Activated CD4-positive, alpha-beta T cell treated with anti-CD3 and anti-CD28 coated beads for 24 hours (primary cell): ENCODE measurements at places on chromosomes 3 and 15.
A peak's percentile ranks its signal among the peaks of the same experiment; 100 is the strongest.

GRCh38 chr3:184417619-184418327, 37.9 kb downstream of the CHRD start:
- peak; percentile 54 for DNase-seq

DNA sequence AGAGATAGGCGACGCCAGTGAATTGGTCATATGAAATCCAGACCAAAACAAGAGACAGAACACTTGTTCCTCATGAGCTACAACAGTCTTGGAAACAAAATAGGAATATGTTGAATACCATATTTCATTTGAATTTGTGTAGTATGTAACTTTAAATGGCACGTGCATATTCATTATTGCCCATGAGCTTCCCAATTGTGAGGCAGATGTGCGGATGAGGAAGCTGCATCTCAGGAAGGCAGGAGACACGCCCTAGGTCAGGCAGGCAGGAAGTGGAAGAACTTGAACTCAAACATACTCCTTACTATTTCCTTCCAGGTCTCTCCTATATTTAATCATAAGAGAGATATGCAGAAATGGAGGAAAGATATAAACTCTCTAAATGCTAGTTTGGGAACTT, 106.8 kb upstream of the SLC2A2 start:
- DNase-seq = no peak

- DNase-seq = no peak
Observed at GRCh38 chr3:45417930-45418847, 29.8 kb downstream of the LARS2 start.

GRCh38 chr15:93506646-93507045, 417.6 kb upstream of the RGMA start:
- no peak for DNase-seq

GRCh38 chr3:39178553-39178952, 13.8 kb downstream of the XIRP1 start:
- no peak for DNase-seq

DNA sequence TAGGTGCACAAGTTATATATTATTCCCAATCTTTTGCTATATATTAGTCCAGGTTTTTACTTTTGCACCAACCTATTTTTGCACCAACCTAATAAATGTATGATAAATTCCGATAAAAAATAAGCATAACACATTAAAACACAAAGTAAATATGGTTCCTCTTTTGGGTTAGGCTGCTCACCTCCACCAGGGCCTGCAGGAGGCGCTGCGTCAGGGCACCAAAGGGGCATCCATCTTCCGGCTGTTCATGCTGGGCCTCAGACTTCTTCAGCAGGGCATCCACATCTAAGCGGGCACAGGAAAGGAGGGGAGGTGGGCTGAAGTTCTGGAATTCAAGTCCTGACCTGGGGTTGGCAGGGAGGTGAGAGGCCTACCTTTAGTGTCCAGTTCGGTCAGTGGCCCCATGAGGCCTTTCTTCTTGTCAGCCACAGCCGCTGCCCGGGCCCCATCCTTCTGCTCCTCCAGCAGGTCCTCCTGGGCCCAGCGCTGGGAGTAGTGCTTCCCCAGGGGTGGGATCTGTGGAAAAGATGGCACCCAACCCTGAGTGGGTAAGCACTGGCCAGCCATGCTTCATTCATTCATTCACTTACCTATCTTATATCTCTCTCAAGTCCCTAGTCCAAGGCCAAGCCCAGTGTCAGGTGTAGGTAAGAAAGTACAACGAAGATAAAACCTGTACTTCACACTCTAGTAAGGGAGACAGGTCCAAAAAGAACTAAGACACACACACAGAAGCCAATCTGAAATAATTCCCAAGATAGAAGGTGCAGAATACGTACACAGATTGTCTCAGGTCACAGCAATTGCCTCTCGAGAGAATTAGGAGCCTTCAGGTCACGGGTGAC, 5.2 kb downstream of the TADA3 start:
- no peak for DNase-seq

GRCh38 chr3:149243540-149243939, 21.9 kb upstream of the CP start:
- no peak for DNase-seq

DNA sequence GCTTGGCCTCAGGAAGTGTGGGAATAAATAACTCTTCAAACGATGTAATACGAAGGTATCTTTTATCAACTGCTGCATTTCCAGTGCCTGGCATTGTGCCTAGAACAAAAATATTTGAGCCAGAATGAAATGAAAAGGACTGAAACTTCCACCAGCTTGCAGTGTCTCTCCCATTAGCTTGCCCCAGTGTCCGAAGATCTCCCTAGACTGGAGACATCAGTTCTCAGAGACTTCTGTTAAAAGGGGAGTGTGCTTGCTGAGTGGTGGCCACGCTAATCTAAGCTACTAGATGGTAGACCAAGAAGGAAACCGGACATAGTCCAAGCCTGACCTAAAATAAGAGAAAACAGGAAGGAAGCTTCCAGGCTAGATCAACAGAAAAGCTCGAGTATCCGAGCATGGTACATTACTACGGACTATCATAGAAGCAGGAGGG, 28.6 kb downstream of the KCNAB1 start:
- no peak for DNase-seq

GRCh38 chr15:39828374-39828931, 45.8 kb upstream of the FSIP1 start:
- no peak for DNase-seq

DNA sequence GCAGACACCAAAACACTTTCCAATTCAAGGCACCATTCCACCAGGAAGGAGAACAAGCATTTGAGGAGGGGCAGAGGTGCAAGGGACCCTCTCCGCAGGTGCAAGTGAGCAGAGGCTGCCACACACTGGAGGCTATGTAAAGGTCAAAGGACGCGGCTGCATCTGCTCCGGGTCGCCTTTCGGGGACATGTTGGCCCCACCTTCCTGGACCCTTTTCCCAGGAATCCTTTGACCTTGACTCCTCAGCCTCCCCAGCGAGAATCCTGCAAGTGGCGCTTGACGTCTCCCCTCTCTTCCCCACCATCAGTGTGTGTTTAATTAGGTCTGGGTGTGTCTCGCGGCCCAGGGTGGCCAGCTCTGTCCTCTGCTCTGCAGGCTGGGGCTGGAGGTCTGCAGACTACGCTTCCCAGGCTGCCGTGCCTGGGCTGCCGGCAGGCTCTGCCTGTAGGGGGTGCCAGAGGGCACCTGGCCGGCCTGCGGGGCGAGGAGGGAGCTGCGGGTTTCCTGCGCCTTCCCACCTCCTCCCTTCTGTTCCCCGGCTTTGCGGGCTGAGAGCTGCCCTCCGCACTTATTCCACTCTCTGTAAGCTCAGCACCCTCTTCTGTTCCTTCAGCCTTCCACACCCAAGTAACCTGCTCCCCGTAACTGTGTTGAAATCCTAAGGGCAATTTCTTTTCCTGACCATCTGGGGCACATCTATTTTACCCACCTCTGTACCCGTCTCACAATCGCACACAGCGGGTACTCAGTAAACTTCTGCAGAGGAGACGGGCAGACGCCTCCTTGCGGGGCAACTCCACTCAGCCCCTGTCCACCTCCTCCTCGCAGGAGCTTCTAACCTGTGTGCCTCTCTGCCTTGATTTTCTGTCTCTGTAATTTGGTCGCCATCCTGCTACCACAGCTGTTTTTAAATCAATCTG, 129.8 kb downstream of the NSMCE3 start:
- peak; percentile 46 for DNase-seq

- no peak for DNase-seq
Observed at GRCh38 chr3:141804778-141805639, 41.8 kb downstream of the GRK7 start.

DNA sequence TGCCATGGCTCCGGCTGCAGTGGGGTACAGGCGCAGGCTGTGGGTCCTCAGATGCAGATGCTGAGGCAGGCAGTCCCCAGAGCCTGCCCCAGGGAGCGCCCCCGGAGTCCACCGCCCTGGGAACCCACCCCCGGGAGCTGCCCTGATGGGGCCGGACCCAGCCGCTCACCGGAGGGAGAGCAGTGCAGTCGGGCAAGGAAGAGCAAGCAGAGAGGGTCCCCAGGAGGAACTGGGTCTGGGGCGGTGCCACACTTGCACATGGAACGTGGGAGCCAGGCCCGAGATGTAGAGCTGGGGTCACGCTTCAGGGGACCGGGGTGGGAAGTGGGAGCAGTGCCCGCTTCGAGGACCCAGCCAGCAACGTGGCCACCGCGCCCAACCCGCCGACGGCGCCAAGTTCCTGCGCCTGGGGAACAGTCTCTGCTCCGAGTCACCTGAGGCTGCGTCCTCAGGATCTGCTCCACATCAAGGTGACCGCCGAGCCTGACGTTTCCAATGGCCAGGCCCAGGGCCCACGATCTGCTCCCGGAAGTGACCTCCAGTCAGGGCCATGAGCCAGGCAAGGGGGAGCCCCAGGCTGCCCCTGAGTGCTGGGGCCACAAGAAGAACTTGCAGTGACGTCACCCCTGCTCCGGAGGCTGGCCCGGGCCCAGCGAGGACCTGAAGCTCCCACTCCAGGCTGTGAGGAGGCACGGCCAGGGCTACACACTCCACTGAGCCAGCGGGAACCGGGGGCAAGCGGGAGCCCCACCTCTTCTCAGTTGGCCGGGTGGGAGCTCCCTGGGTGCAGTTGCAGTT, 27.0 kb upstream of the TFG start:
- DNase-seq = no peak

GRCh38 chr15:101326026-101326315, 30.9 kb upstream of the SNRPA1 start:
- DNase-seq = no peak

GRCh38 chr3:16849795-16850194, 35.0 kb upstream of the PLCL2 start:
- DNase-seq = no peak

DNA sequence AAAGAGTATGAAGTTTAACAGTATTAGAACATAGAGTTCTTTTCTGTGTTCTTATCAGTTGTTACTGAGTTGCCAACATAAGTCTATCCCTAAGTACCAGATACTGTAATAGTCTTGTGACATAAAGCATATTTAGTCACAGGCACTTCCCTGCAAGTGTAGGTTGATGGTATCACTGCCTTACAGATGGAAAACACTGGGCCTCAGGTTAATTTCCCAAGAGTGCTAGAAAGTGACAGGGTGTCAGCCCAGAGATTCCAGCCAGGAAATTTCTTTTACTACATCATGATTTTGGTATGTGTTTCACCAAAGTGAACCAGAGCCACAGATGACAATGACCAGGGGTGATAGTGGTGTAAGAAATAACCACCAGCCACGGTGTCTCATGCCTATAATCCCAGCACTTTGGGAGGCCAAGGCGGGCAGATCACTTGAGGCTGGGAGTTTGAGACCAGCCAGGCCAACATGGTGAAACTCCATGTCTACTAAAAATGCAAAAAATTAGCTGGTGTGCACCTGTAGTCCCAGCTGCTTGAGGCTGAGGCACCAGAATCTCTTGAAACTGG, 3.2 kb downstream of the EIF1B start:
- no peak for DNase-seq

DNA sequence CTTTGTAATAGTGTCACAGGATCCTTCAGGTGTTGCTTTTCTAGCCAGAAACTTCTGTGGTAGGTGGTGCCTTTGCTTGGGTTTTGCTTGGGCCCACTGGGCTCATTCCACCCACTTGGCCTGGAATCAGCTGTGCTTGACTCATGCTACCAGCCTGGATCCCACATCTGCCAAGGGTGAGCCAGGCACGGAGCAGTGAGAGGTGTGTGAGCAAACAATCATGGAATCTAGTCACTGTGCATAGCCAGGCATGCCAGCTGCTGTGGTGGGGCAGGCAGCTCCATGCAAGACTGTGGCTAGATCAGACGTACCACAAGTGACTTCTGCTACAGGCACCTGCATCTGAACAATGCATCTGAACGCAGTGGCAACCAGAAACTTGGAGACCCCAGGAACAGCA, 275.9 kb downstream of the UBE2E2 start:
- no peak for DNase-seq

GRCh38 chr15:79028411-79028964, 62.1 kb downstream of the RASGRF1 start:
- DNase-seq = peak; percentile 9

DNA sequence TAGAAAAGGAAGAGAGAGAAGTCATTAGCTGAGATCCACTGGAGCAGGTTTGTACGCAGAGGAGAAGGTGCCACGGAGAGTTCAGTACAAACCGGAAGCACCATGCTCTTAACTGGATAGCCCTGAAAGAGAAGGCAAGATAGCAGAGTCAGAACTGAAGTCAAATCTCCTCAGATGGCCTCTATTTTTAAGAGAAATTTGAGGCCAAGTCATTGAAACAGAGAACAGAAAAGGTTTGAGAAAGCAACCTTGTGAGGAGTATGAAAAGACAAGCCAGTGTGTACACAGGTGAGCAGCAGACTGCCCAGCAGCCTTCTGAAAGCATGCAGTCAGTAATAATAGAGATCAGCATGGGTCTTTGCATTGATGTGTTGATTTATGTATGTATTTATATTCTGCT, 66.1 kb upstream of the SPRED1 start:
- no peak for DNase-seq

- DNase-seq = no peak
Observed at GRCh38 chr3:14523792-14524191, 16.4 kb downstream of the GRIP2 start.

DNA sequence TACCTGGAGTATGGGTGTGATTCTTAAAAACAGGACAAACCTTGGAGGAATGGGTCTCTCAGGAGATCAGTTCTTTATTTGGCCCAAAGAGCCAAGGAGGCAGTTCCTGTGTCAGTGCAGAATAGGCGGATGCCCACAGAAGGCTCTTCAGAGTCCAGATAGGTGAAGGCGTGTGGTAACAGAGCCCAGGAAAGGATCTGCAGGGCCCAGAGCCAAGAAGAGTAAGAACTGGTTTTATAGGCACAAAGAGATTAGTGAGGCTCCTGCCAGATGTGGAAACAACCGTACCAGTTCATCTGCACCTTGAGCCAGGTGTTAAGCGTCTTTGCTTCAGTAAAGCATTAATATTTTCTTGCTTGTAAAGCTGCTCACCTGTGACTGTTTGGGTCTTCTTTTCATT, 140.1 kb upstream of the BFSP2 start:
- DNase-seq = no peak

DNA sequence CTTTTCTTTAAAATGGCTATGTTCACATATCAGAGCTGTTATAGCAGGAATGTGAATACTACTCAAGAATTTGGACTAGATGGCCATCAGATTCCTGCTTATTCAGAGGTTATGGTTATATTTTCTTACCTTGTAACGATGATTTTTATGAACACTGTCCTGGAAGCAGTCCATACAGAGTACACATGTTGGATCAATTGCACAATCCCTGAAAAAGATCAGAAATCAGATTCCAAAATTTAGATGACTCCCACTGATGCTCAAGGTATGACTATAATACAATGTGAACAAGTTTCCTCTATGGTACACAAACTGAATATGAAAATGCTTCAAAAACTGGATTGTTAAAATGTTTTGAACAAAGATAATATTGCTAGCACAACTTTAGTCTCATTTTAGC, 23.3 kb downstream of the UBR1 start:
- no peak for DNase-seq
